Natural killer cell treated with Interleukin-12 subunit alpha and Interleukin-12 subunit beta and Interleukin-15 and Interleukin-18, amount 100 ng/mL, for 72 hours (primary cell): ENCODE measurements at places on chromosomes 16 and 17. TPM values are rescaled to one million over a fixed set of nuclear protein-coding genes. Genes with fewer than 3 reads are reported as not detected.
A peak's percentile ranks its signal among the peaks of the same experiment; 100 is the strongest.

DNA sequence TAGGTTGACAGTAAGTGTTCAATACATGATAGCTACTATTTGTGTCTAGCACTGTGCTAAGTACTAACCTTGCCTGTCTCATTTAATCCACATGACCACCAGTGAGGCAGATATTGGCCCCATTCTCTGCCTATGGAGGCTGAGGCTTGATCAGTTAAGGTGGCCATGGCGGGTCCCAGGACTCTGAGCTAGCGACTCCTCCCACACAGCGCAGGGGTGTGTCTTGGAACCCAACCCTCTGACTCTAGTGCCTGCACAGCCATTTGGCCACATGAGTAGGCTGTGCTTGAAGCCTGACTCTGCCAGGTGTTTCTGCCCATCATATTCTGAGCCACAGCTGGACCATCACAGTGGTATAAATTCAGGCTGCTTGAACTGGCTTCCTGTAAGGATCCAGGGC lies 6.4 kb downstream of the NHERF1 start:
- peak overlapping the region; percentile 99 for H3K27ac ChIP-seq
- no peaks in the 10 kb centered on the region for H3K27me3 ChIP-seq
- DNase-seq: no peak
- peak overlapping the region; percentile 99 for H3K4me3 ChIP-seq

DNA sequence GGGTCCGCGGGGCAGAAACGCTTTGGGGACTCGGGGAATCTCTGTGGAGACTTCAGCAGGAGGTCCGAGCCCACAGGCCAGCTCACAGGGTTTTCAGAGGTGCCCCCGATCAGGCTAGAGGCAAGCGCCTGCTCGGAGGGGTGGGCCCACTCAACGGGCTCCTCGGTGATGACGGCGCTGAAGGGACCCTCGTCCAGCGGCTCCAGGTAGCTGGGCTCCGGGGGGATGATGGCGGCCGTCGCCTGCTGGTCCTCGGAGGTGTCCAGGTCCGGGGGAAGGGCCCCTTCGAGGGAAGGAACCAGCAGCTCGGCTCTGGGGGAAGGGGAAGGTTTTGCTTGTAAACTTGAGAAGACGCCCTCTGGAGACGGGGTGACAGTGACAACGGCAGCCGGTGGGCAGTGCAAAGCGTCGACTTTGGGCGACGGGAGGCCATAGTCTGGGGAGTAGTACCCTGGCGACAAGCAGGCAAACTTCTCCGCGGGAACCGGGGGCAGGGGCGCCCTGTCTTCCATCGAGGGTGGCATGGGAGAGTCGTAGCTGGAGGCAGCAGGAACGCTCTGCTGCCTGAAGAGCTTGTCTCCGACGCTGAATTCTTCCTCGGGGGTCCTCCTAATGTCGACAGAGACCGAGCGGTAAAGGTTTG lies 63.2 kb downstream of the ZNF778 start:
- H3K27ac ChIP-seq: no peak overlapping the region
- H3K36me3 ChIP-seq: no peaks in the 10 kb centered on the region
- no peak overlapping the region for H3K4me3 ChIP-seq
- no peaks in the 10 kb centered on the region for H3K4me1 ChIP-seq
- DNase-seq: no peak
- H3K27me3 ChIP-seq: no peaks in the 10 kb centered on the region

GRCh38 chr17:49523706-49524472 lies 28.8 kb downstream of the NGFR start:
- no peak overlapping the region for H3K4me3 ChIP-seq
- H3K36me3 ChIP-seq: no peaks in the 10 kb centered on the region
- no peak for DNase-seq
- H3K27me3 ChIP-seq: no peaks in the 10 kb centered on the region
- H3K27ac ChIP-seq: no peak overlapping the region
- no peaks in the 10 kb centered on the region for H3K4me1 ChIP-seq

- no peak overlapping the region for H3K4me3 ChIP-seq
- H3K36me3 ChIP-seq: no peaks in the 10 kb centered on the region
- DNase-seq: no peak
- no peak overlapping the region for H3K27ac ChIP-seq
- H3K4me1 ChIP-seq: peaks cover 6% of the 10 kb centered on the region
- no peaks in the 10 kb centered on the region for H3K27me3 ChIP-seq
Measured at GRCh38 chr16:12311309-12311708, 334.8 kb downstream of the SNX29 start.

DNA sequence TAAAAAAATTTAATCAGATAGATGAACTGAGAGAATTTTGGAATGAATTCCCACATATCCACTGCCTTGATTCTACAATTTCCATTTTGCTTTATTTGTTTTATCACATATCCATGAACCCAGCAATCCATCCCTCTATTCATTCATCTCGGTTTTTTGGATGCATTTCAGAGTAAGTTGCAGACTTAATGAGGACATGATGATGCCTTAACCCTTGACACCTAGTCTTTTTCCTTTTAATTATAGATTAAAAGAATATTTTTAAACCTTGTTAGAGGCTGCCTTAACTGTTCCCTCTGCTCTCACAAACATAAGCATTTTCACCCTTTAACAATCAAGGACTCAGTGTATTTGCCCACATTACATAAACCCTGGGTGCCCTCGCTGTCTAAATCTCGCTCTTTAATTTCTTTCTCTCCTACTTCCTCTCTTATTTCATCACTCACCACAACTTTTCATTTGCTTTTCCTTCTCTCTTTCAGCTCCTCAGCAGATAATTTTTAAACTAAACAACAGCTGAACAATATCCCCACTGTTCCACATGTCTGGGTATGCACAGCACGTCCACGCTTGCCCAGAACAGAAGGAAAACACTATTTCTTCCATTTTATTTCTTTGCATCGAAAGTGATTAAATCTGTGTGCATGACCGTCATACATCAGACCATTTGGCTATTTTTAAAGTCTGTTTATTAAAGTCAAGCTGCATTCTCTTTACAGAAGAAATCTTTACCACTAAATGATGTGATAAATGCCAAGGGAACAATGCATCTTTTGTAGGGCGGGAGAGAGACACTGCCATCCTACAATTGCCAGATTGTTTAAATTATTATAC lies 39.9 kb downstream of the IQCK start:
- H3K27ac ChIP-seq: no peak overlapping the region
- H3K4me3 ChIP-seq: no peak overlapping the region

DNA sequence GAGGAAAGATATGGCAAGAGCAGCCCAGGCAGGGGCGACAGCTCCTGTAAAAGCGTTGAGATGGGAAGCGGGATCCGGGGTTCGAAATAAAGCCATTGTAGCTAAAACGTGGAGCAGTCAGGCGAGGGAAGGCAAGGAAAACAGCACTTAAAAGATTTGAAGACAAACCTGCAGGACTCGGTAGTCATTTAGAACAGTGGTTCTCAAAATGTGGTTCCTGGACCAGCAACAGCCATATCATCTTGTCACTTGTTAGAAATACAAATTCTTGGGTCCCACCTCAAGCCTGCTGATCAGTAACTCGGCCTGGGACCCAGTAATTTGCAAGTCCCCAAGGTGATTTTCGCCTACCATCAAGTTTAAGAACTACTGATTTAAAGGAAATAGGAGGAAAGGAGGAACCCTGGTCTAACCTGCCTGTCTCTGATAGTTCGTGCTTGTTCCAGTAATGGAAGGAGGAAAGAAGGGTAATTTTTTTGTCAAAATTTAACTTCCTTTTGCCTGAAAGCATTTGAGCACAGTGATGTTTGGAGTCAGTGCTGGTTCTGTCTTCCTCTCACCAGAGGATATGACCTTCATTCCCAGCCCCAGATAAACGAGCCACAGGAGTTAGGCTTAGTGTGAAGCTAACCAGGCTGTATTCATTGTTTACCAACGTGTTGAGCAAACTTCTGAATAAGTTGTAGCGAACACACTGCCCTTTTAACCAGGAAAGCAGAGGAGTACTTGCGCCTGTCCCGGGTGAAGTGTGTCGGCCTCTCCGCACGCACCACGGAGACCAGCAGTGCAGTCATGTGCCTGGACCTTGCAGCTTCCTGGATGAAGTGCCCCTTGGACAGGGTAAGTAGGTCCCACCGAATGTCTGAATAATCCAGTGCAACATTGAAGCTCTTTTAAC lies 1.1 kb downstream of the ORC6 start:
- H3K27me3 ChIP-seq: no peaks in the 10 kb centered on the region
- H3K27ac ChIP-seq: no peak overlapping the region
- peaks cover 16% of the 10 kb centered on the region for H3K36me3 ChIP-seq
- no peak overlapping the region for H3K4me3 ChIP-seq

DNA sequence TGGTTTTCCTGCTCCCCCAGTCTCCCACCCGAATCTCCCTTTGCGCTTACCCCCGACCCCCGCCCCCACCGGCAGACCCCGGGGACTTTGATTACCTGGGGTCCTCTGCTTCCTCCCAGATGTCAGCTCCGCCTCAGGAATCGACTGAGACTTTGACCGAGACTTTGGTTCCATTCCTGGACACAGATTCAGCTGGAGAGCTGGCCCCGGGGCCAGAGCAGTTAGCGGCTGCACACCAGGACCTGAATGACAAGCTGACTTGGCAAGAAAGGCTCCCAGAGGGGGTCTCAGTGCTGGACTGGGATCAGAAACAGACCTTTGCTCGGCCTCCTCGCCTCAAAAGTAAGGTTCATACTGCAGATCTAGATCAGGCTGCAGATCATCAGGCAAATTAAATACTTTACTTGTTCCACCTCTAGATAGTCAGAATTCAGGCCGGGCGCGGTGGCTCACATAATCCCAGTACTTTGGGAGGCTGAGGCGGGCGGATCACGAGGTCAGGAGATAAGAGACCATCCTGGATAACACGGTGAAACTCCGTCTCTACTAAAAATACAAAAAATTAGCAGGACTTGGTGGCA lies 60.3 kb upstream of the FBXO47 start:
- H3K4me1 ChIP-seq: peaks cover 3% of the 10 kb centered on the region
- H3K36me3 ChIP-seq: no peaks in the 10 kb centered on the region
- no peak overlapping the region for H3K4me3 ChIP-seq
- DNase-seq: no peak

- DNase-seq: no peak
- H3K27me3 ChIP-seq: peaks cover 7% of the 10 kb centered on the region
- H3K27ac ChIP-seq: no peak overlapping the region
- H3K36me3 ChIP-seq: no peaks in the 10 kb centered on the region
Measured at GRCh38 chr17:68562736-68563135, 38.4 kb downstream of the FAM20A start.

- H3K27me3 ChIP-seq: no peaks in the 10 kb centered on the region
- H3K4me1 ChIP-seq: peaks cover 56% of the 10 kb centered on the region
- peaks cover 18% of the 10 kb centered on the region for H3K36me3 ChIP-seq
Measured at GRCh38 chr17:30117675-30118081, 1.1 kb downstream of the NSRP1 start.

DNA sequence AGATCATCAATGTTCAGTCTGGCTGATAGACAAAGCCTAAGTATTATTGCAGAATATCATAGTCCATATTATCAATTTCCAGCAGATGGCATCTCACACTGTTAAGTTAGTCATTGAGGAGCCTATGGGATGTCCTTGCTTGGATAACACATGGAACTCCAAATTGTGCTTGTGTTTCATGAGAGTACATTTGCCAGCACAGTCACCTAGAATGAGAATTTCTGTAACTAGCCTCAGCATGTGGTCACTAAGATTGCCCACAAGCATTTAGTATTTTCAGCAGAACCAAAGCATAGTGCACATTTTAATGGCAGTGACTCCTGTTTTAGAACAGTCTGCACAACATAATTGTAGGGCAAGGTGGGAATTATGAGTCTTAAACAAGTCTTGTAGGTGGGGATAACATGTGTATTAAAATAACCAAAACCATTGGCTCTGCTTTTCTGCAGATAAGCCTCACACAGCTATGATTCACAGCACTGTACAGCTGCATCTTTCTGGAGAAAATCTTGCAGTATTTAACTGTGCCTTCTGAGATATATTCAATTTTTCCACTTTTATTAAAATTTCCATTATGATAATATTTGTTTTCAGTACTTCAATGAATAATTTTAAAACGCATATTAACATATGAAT lies 882.8 kb upstream of the SOX9 start:
- no peaks in the 10 kb centered on the region for H3K27me3 ChIP-seq
- no peak for DNase-seq
- H3K4me3 ChIP-seq: no peak overlapping the region
- no peak overlapping the region for H3K27ac ChIP-seq
- no peaks in the 10 kb centered on the region for H3K4me1 ChIP-seq

DNA sequence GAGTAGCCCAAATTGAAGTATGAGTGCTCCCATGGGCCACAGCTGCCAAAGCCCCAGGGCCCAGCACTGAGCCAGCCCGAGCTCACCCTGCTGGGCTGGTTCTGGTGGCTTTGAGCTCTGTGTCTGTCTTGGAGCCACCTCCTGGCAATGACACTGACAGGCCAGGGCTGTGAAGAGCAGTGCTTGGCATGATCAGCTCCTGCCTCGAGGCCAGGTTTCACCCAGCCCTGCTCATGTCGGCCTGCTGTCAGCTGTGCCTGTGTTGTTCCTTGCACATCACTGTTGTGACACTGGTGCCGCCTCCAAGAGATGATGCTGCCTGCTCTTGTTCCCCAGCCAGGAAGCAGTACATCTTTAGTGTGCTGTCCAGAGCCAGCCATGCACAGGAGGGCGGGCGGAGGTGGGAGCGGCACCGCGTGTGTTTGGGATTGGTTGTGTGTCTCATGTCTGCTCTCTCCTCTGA lies 26.0 kb downstream of the PLD6 start:
- H3K36me3 ChIP-seq: peaks cover 12% of the 10 kb centered on the region
- peaks cover 43% of the 10 kb centered on the region for H3K4me1 ChIP-seq
- H3K27ac ChIP-seq: peak overlapping the region; percentile 83
- H3K4me3 ChIP-seq: peak overlapping the region; percentile 84
- no peak for DNase-seq

DNA sequence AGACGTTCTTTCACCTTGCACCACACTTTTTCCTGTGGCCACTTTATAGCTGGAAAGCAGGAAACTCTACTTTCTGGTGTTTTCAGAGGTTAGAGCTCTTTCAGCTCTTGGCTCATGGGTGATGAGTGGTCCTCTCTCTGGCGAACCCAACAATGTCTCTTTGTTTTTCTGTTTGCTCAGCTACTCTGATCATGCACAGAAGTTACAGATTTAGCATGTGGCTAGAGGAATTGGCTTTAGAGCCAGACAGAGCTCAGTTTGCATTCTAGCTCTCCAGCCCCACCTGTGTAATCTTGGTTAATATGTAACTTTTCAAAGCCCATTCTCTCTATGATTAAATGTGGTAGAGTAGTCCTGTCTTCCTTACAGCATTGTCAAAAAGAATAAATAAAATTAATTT lies 225.2 kb downstream of the HAPSTR1 start:
- no peak for DNase-seq
- no peak overlapping the region for H3K27ac ChIP-seq
- no peaks in the 10 kb centered on the region for H3K4me1 ChIP-seq
- H3K36me3 ChIP-seq: no peaks in the 10 kb centered on the region
- H3K27me3 ChIP-seq: no peaks in the 10 kb centered on the region
- no peak overlapping the region for H3K4me3 ChIP-seq

DNA sequence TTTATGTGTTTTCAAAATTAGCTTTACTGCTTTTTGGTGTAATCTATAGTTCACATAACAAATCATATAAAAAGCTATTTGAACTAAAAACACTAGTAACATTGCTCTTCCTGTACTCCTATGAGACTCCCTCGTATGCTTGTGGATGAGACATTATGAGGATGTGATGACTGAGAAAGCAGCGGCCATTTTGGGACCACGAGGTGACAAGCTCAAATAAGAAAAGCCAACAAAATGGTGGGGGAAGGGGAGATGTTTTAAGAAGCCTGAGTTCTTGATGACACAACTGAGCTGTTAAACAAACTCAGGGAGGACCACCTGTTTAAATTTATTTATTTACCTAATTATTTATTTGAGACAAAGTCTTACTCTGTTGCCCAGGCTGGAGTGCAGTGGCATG lies 4.5 kb downstream of the CCL18 start:
- peaks cover 95% of the 10 kb centered on the region for H3K4me1 ChIP-seq
- DNase-seq: no peak
- H3K27ac ChIP-seq: peak overlapping the region; percentile 92
- no peaks in the 10 kb centered on the region for H3K27me3 ChIP-seq

Gene CCT6B
- total RNA-seq: 0.45 TPM
